Stimulated activated CD4-positive, alpha-beta T cell treated with anti-CD3 and anti-CD28 coated beads, Interleukin-15, amount 100 ng/mL, for 1 hour (primary cell): ENCODE measurements at places on chromosomes 7 and 10.

- no peak for DNase-seq
Observed at GRCh38 chr7:2425749-2426148, 22.3 kb downstream of the CHST12 start.

DNA sequence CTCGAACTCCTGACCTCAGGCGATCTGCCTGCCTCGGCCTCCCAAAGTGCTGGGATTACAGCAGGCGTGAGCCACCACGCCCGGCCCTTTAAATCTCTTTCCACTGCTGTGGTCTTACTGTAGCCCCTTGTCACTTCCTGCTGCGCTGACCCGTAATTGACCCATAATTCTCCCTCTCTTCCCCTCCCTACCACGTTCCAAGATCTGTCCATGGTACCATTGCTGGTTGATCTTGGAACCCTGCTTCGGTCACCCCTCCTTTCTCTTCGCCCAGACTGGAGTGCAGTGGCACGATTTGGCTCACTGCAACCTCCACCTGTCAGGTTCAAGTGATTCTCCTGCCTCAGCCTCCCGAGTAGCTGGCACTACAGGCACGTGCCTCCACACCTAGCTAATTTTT is 6.5 kb downstream of the POR start:
- DNase-seq, result no peak

DNA sequence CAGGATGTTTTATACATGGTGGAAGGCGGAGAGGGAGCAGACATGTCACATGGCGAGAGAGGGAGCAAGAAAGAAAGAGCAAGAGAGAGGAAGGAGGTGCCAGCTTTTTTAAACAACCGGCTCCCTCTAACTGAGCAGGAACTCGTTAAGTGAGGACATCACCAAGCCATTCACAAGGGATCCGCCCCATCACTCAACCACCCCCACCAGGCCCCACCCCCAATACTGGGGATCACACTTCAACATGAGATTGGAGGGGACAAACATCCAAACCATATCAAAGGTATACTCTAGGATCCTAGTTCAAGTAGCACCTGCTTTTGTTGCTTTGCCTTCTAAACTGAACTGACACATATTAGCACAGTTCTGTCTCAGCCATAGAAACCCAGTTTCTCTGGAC is 141.9 kb upstream of the KLF14 start:
- DNase-seq, result no peak

DNA sequence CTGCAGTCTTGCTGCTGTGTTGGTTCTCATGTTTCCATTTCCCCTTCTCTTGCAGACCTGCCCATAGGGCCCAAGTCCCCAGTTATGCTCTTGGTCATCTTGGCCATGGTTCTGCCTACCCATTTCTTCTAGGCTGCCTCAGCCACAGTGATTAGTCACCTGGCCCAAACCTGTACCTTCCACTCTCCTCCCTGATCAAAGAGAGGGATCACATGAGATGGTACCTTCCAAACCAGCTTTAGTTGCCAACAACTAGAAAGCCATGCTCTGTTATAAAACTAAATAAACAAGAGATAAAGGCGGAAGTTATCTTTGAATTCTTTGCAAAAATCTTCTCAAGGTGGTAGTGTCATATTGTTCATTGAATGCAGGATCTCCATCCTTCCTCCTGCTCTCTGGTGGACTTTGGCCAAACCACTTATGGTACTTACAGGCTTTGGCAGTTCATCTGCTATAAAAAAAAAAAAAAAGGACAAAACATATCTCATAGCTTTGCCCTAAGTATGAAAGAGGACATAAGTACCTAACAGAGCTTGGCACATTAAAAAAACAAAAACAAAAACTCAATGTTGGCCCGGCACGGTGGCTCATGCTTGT is 25.8 kb downstream of the TACC2 start:
- no peak for DNase-seq

DNA sequence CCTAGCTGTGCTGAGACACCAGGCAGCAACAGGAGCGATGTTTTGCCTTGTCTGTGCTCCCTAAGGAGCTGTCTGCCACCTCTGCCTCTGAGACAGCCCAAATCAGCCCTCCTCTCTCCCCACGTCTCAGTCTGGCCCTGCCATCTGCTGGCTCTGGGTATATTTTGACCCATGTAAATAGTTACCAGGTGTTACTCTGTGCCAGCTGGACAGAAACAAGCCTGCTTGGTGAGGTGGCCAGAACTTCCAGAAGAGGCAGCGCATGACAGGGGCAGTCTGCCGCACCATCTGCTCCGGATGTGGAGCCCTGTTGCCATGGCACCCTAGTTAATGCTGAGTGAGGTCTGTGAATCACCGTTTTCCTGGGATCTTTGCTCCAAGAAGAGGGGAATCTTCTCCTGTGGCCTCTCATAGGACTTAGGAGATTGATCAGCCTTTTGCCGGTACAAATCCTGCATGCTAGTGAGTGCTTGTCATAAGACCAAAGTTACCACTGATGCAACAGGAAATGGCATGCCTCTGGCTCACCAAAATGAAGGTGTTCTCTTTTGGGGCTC is 31.8 kb downstream of the GSTO2 start:
- DNase-seq, result no peak
